ENCODE measurements at places on chromosomes 12 and 14.
A peak's percentile ranks its signal among the peaks of the same experiment; 100 is the strongest.

GRCh38 chr14:92512807-92513203, 776 bp upstream of the RIN3 start:
- DNase-seq, result no peak

DNA sequence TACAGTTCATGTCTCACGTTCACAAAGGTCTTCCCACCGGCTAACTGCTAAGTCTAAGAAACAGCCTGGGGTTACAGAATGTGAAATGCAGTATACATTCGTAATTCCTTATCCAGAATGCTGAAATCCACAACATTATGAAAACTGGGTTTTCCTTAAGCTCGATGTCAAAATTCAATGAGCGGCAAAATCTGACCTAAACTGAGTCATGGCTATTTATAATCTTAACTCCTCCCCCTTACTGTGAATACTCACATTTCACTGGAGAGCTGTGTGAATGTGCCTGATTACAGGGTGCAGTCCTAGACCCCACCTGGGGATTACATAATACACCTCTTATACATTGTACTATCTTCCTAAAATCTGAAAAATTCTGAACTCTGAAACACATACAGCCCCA, 35.3 kb downstream of the STX2 start:
- no peak for DNase-seq

- peak; percentile 66 for DNase-seq
Observed at GRCh38 chr14:90495357-90496276, 98.8 kb downstream of the CALM1 start.

GRCh38 chr12:3669594-3669993, 83.3 kb downstream of the CRACR2A start:
- DNase-seq, result no peak

DNA sequence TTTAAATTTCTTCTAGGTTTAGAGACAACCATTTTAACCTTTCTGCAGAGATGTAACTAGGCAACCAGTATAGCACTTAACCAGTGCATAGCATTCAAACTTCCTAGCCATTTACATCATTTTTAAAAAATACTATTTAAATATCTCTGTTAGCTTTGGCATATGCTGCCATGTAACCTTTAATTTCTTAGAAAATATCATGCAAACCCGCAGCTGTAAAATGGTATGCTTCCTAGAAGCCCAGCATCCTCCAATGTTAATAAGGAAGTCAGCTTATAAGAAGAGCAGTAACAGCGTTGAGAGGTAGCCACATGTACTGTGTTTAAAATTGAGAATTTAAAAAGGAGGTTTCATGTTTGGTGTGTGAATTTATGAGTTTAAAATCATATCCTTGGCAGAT, 22.8 kb downstream of the GNG2 start:
- no peak for DNase-seq

DNA sequence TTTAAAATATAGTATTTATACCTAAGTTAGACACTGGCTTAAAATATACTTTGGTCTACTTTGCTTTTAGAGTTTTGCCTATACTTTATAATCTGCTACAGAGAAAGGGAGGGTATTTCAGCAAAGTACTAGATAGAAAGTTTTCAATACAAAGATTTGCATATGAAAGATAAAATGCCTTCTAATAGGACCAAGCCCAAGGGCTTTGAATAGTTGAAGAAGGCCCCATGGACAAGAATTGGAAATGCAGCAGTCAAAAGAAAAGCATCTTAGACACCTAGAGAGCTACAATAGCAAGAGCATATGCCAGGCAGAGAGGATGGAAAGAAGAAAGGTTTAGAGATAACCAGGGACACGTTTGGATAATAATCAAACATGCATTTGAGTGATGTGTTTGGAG, 83.1 kb upstream of the DNM1L start:
- DNase-seq, result no peak

DNA sequence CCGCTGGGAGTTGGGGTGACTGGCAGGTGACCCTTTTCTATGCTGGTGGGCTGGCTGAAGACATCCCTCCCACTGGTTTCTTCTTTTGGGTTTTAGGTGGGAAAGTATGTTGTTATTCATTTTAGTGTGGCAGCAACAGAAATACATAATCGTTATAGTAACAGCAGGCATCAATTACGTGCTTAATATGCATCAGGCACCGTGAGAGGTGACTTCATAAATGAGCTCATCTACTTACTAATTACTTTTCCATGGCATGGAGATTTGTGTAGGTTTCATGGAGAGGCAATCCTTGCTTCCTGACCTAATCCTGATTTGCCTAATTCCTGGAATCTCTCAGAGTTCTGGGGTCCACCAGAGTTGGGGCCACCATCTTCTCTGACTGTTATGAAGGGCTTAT, 13.4 kb upstream of the CELA1 start:
- no peak for DNase-seq

DNA sequence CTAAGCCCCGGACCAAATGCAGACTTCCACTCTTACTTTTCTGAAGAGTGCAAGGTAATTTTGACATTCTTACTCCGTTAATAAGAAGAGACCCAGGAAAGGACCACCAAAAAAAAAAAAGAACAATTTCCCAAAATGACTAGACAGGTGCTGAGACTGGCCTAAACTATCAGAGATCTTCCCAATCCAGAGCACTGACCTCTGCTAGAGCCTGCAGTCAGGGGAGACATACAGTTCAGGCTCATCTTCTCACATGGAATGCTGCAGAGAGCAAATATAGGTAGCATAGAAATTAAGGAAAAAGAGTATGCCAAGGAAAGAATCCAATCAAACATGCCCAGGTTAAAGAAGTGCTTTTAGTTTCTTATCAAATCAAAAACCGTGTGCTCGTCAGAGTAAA, 148.9 kb upstream of the SLCO1C1 start:
- no peak for DNase-seq

DNA sequence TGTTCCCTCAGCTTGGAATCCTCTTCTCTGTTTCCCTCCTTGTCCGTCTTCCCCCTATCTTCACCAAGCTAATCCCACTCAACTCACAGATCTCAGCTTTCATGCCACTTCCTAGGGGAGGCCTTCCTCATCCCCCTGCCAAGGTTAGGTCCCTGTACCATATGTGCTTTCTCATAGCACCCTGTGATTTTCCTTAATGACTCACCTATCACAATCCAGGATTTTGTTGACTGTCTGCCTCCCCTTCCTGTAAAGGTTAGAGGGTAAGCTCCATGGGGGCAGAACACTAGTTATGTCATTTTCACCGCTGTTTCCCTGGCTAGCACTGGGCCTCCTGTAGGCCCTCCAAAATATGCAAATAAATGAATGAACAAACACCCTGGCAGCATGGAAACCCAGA, 57.6 kb downstream of the CRADD start:
- no peak for DNase-seq

- no peak for DNase-seq
Observed at GRCh38 chr14:56135001-56135400, 16.8 kb downstream of the PELI2 start.

DNA sequence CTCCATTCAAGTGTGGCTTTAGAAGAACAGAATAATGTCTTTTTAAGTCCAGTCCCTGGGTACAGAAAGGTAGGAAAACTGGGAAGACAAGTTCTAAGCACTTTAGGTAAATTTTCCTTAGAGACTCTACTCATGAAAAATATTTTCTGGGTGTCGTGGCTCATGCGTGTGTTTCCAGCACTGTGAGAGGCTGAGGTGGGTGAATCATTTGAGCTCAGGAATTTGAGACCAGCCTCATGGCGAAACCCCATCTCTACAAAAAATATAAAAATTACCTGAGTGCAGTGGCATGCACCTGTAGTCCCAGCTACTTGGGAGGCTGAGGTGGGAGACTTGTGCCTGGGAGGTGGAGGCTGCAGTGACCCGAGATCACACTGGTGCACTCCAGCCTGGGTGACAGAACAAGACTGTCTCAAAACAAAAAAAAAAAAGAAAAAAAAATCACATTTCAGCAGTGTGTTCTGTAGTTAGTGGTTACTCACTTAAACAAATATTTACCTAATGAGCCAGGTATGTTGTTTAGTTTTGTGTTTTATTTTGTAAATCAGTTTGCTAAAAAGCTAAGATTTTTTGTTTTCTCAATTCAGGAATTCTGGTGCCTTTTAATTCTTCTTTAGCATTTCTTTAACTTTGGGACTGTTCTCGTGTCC, 52.3 kb upstream of the RD3L start:
- no peak for DNase-seq

DNA sequence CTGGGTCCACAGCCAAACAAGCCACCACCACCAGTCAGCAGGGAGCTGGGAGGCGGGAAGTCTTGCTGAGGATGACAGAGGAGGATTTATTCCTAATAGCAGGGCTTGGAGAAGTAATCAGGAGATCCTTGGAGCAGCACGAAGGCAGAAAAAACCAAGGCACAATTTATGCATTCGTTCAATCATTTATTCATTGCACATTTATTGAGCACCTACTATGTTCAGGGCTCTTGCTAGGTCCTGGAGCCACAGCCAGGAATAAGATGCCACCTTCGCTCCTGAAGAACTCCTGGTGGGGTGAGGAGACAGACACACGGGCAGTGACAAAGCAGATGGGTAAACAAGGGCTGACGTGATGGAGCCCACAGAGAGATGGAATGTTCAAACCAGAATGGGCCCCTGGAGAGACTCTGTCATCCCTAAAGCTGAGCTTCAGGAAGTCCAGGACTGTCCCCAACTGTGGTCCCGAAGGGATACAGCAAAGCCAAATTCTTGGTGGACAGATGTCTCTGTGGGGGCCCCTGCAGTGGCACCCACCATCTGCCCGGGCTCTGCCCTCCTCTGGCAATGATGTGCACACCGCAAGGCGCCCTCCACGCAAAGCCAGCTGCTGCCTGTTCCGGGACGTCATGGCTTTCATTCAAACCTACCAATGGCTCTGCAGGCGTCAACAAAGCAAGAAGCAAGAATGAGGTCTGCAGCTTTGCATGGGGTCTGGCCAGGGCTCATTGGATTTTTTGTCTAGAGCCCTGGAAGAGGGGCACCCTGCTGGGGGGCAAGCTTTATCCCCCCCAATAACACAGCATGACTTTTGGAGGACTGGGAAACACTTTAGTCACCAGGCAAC, 3.0 kb upstream of the TESC start:
- no peak for DNase-seq

DNA sequence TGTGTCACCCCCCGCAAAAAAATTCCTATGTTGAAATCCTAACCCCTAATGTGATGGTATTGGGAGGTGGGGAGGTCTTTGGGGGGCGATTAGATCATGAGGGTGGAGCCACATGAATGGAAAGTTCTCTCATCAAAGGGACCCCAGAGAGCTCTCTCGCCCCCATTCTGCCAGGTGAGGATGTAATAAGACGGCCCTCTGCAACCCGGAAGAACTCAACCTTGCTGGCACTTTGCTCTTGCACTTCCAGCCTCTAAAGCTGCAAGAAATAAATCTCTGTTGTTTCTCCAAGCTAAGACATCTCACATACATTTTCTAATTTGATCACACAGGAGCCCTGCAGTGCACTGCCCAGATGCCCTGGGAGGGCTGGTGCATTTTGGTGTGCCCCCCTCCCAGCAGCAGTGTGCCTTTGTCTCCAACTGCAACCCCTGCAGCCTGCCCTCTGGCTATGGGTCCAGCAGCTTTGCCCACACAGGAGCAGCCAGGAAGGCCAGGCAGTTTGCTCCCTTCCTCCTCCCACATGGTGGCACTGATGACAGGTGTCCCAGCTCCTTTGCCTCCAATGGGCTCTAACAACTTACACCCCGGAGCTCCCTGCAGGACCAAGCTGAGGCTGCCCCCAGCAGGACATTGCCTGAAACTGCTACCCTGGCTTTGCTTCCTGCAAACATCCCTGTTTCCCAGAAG, 59.3 kb downstream of the C14orf132 start:
- DNase-seq, result peak; percentile 46

DNA sequence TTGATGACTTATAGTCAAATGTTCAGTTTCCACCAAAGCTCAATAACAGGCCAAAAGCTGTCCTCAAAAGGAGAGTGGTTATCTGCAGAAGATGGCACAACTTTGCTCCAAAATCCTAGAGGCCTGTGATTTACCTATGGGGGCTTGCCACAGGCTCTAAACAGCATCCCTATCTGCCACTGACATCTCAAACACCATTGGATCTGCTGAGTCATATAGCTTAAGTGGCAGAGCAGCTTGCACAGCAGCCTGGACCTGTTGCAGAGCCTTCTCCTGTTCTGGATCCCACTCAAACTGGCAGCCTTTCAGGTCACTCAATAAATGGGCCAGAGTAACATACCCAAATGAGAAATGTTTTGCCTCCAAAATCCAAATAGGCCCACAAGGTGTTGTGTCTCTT, 60.6 kb upstream of the NAA30 start:
- DNase-seq, result no peak

GRCh38 chr12:67045650-67046049, 223.5 kb upstream of the CAND1 start:
- no peak for DNase-seq
